Stimulated activated CD4-positive, alpha-beta T cell treated with anti-CD3 and anti-CD28 coated beads, Interleukin-2, amount 100 ng/mL, for 4 hours (primary cell): ENCODE measurements at places on chromosomes 6 and 20.

DNA sequence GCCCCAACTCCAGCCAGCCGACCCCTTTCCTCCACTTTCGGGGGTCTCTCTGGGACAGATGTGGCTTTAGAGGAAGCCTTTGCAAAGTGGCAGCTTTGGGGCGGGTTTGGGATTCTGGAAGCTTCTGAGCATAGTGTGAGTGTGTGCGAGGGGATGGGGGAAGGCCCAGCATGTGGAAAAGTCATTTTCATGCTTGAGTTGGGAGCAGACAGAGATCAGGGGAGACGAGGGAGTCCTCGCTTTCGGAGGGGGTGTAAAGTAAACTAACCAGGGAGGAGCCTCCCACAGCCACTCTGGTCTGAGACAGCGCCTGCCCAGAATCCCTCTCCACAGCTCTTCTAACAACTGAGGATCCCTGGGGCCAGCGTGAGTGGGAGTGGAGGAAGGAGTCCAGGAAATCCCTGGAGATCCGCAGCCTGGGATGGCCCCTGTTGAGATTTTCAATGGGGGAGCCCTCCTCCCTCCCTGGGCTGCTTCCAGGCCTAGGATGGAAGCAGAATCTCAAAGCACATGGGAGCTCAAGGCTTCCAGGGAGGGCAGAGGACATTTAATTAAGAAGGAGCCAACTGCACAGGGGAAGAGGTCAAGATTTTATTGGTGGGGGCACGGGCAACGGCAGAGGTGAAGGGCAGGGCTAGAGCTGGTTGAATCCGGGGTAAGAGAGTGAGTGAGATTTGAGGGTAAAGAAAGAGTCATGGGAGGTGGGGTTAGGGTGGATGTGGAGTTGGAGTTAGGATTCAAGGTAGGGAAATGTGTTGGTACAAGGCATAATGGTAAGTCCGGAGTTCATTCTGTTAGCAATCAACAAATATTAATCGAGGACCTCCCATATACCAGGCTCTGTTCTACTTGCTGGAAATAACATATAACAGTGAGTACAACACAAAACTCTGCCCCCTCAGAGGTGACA lies 102.3 kb upstream of the FOXP4 start:
- no peak for DNase-seq

- DNase-seq = no peak
Observed at GRCh38 chr20:58005581-58006345, 222.7 kb downstream of the ANKRD60 start.

- DNase-seq = no peak
Observed at GRCh38 chr6:3277851-3278416, 19.2 kb downstream of the PSMG4 start.

DNA sequence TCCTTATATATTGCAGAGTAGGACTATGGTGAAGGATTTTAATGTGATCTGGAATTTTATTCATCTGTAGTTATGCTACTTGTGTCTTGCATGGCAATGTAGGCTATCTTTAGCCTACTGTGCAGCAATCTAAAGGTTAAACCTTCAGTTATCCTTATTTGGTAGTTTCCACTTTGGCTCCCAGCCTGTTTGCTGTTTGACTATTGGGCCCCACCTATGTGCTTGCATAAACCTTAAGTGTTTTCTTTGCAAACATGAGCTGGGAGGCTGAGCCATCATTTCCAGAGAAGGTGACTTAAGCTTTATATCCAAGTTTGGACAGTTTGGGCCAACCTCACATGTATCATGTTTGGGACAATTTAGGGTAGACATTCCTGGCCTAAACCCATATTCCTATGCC lies 537.5 kb downstream of the BTBD3 start:
- DNase-seq = no peak

DNA sequence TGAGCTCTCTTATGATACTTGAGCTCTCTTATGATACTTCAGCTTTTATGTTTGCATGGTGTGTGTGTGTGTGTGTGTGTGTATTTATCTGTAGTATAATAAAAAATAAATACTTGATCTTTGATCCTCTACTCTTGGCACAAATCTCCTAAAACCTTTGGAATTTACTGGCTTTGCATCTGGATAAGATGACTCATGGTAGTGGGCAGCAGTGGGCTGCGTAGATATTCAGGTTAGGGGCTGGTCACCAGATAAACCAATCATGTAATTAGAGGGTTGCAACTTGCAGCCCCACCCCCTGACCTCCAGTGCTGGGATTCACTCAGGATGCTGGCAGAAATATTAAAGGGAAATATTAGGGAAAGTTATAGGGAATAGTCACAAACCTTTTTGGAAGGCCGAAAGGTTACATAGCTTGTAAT lies 151.9 kb upstream of the COL21A1 start:
- no peak for DNase-seq

GRCh38 chr6:126308362-126308761 lies 31.6 kb upstream of the CENPW start:
- DNase-seq = no peak

DNA sequence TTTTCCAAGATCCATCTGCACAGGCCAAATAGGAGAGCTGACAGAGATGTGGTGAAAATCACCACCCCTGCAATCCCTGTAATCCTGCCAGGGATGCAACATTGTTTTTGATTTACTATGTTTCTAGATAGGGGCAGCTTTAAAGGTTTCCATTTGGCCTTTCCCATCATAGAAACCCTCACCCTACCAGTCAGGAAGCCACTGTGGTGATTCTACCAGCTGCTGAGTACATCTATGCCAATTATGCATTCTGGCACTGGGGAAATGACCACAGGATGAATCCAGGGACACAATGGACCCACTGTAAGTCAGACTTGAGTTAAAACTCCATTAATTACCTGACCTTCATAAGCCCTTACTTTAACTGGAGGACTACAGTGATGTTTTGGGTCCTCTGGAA lies 130.4 kb downstream of the TNFRSF21 start:
- no peak for DNase-seq

GRCh38 chr6:169417101-169417500 lies 163.5 kb upstream of the THBS2 start:
- DNase-seq = no peak

DNA sequence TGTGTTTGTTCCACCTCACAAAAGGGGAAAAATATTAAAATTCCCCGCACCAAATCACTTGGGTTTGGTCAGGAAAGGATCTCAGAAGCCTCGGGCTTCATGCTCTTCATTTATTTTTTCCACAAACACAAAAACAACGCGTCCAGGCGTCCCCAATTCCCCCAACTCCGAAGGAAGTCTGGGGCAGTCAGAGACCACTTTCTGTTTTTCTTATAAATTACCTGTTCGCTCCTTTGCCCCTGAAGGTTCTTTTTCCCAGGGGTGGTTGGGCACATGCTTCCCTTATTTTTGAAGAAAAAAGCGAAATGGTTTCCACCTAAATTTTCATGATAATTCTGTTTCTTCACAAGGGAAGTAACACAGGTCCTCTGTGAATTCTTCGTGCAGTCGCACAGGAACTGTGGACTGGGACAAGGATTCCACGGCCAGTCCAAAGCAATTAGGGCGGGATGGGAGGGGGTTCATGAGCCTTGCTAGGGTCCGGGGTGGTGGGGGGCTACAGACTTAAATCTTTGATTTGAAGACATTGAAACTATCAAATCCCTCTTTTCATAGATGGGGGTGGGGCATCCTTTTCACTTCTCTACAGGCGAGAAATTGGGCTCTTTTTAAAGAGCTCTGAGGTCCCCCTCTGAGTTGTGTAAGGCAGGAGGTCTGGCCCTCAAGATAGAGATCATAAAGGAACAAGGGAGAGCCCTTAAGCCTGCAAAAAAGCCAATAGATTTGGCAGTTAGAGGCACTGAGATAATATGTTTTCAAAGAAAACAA lies 30.5 kb upstream of the HFE start:
- no peak for DNase-seq

DNA sequence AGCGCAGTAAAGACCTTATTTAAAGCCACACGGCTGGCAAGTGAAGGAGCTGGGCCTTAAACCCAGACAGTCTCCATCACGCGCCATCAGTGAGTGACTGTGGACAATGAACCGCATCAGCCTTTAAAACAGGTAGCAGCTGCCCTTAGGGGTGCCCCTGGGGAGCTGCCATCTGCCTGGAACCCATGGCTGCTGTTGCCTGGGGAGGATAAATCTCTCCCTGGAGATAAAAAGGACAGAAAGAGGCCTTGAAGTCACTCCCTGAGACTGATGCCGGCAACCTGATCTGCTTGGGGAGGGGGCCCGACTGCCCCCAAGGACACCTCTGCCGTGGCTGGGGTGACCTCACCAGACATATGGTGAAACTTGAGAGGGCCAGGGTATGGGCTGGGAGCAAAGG lies 73.5 kb downstream of the PREX1 start:
- no peak for DNase-seq
